ENCODE measurements at places on chromosomes 7 and 10. TPM values are rescaled to one million over a fixed set of nuclear protein-coding genes. Genes with fewer than 3 reads are reported as not detected.

DNA sequence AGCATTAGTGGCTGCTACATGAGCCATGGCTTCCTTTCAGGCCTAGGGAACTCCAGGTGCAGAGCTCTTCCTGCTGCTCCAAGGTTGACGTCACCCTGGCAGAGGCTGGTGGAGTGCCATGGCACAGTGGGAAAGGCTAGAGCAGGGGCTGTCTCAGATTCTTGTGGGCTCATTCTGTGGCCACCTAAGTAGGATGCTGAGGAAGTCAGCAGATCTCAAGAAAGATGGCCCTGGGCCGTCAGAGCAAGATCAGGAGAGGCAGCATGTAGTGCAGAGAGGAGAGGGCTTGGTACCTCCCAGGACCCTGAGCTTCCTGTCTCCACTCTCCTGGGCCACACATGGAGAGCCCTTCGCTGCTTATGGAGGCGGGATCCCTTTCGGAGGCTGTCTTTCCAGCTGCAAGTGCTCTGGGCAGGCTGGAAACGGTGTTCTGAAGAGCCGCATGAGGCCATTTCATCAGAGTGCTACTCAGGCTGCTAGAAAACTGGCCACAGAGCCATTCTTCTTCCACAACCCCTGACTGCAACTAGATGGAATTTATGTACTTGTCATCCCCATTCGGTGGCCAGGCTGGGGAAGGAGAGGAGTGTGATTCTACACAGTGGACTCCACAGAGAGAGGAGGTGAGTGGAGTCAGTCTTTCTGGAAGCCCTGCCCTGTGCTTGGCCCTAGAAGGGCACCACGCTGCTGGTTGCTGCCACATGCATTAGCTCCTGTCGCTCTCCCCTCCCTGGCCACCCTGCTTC, 304.2 kb downstream of the RPS24 start:
- DNase-seq = no peak
- H3K4me1 ChIP-seq = no peaks in the 10 kb centered on the region
- no peak overlapping the region for H3K27ac ChIP-seq
- no peak overlapping the region for H3K4me3 ChIP-seq
- H3K27me3 ChIP-seq = no peaks in the 10 kb centered on the region
- H3K36me3 ChIP-seq = no peaks in the 10 kb centered on the region

GRCh38 chr10:69010151-69010640, 21.6 kb downstream of the KIFBP start:
- no peaks in the 10 kb centered on the region for H3K4me1 ChIP-seq
- H3K4me3 ChIP-seq = no peak overlapping the region
- no peak for DNase-seq
- H3K27ac ChIP-seq = no peak overlapping the region

GRCh38 chr10:131025333-131025732, 286.2 kb downstream of the TCERG1L start:
- H3K4me3 ChIP-seq = no peak overlapping the region
- no peaks in the 10 kb centered on the region for H3K36me3 ChIP-seq
- H3K4me1 ChIP-seq = no peaks in the 10 kb centered on the region

GRCh38 chr7:29126804-29127203, 19.5 kb downstream of the CPVL start:
- H3K36me3 ChIP-seq = no peaks in the 10 kb centered on the region
- no peak overlapping the region for H3K4me3 ChIP-seq
- no peak for DNase-seq
- H3K27me3 ChIP-seq = no peaks in the 10 kb centered on the region
- no peak overlapping the region for H3K27ac ChIP-seq

DNA sequence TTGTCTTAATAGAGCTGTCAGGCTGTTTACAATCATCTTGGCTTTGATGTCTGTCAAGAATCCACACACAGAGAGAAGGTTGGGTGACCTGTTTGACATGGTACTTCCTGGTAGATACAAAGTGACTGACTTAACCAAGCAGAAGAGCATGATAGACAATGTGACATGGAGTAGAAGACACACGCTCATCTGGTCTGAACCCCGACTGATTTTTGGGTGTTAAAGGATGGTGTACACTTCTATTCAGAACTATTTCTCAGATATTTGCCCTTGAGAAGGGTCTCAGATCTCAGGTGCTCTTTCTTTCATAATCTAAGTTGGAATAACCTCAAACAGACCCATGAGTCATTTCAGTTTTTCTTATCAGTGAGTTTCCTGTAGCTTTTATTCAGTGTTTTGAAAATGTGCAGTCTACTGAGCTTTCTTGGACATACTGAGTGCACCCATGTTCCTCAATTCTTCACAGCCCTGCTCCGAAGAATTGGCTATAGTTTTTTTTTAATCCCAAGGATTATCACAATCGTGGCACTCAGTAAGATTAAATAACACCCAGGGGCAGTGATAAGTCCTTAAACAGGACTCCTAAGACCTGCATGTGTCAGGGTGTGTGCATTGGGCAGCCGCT, 46.4 kb upstream of the NXPH1 start:
- no peaks in the 10 kb centered on the region for H3K4me1 ChIP-seq
- no peak overlapping the region for H3K27ac ChIP-seq
- H3K36me3 ChIP-seq = no peaks in the 10 kb centered on the region
- H3K27me3 ChIP-seq = no peaks in the 10 kb centered on the region

GRCh38 chr7:24137338-24137737, 146.7 kb upstream of the NPY start:
- no peak overlapping the region for H3K27ac ChIP-seq
- no peaks in the 10 kb centered on the region for H3K36me3 ChIP-seq
- no peak overlapping the region for H3K4me3 ChIP-seq
- no peaks in the 10 kb centered on the region for H3K4me1 ChIP-seq

DNA sequence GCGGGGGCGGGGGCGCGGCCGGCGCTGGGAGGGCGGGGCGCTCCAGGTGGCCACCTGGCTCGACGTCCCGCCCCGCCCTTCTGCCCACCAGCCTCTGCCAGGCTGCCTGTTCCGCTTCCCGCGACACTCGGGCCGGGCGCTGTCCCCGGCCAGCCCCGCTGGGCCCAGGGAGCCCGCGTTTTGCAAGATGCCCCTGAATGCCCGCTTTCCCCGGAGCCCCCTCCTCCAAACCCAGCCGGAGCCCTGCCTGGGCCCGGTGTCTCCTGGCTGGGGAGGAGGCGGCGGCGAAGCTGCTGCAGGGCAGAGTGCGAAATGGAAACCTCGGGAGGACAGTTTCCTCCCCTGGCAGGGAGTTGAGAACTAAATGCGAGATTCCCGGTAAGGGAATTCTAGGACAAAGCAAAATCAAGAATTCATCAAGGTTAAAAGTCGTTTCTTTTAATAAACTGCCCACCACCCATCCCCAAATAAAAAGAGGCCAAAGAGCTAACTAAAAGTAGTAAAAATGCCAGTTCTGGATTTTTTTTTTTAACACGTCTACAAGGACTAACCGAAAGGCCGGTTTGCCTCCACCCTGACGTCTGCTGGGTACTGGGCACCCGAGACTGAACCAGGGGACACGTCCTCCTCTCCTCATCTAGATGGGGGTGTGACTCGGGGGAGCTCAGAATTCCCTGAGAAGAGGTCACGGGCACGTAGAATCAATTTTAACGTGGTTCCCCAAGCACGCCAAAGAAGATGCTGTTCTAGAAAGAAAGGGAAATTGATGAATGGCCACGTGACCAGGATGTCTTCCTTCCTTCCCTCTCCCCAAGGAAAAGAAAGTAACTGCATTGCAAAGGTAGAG, 200.4 kb upstream of the NFE2L3 start:
- peaks cover 32% of the 10 kb centered on the region for H3K4me1 ChIP-seq
- H3K27me3 ChIP-seq = peaks cover 8% of the 10 kb centered on the region
- peak overlapping the region; percentile 52 for H3K27ac ChIP-seq

DNA sequence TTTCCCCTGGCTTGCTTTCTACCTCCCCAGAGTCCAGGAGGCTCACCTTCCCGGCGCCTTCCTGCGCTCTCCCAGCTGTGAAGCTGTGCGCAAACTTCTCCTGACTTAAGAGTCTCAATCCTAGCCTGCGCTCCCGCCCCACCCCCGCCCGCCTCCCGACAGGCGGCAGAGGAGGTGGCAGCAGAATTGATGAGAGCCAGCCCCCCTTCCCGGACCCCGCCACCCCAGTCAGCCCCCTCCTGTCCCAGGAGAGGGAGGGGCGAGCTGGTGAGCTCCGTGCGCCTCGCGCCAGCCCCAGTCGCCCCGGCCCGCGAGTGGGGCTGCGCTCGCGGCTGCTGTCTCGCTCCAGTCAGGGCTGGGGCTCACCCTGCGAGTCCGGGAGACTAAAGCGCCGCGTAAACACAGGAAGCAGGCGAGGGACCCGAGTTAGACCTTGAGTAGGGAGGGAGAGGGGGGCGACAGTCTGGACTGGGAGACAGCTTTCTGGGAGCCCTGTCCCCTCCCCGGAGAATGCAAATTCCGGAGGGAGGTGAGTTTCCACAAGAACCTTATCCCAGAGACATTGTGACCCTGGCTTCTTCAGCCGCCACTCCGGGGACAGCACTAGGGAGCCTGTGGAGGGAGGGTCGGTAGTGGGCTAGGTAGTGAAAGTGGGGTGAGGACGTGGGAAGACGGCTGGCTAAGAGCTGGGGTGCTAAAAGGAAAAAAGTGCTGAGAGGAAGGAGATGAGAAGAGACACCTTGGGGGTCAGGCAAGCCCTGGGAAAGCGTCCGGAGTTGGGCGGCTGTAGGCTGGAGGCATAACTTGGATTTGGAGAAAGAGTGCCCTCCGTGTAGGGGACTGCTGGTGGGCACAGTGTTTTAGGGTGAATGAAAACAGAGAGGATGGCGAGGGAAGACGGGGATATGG, at the start of gene CALCR:
TSS of gene CALCR (minus strand) at position 79 of the 909 bp plus-strand sequence. CDS start 87,743 bp downstream, outside the sequence.
- peaks cover 16% of the 10 kb centered on the region for H3K27me3 ChIP-seq
- no peak within 1 kb of the TSS for H3K4me3 ChIP-seq
- DNase-seq = no peak
- H3K36me3 ChIP-seq = no peaks in the 10 kb centered on the region
- H3K4me1 ChIP-seq = no peaks in the 10 kb centered on the region

GRCh38 chr7:129671266-129671665, 59.7 kb downstream of the NRF1 start:
- no peak overlapping the region for H3K27ac ChIP-seq
- H3K36me3 ChIP-seq = peaks cover 40% of the 10 kb centered on the region
- H3K27me3 ChIP-seq = no peaks in the 10 kb centered on the region
- DNase-seq = no peak
- no peak overlapping the region for H3K4me3 ChIP-seq

GRCh38 chr7:41104631-41105030, 598.3 kb downstream of the INHBA start:
- H3K4me1 ChIP-seq = no peaks in the 10 kb centered on the region
- no peak overlapping the region for H3K4me3 ChIP-seq
- no peaks in the 10 kb centered on the region for H3K36me3 ChIP-seq
- H3K27ac ChIP-seq = no peak overlapping the region

GRCh38 chr10:70812814-70813213, 2.9 kb upstream of the SGPL1 start:
- peaks cover 13% of the 10 kb centered on the region for H3K4me1 ChIP-seq
- no peak overlapping the region for H3K4me3 ChIP-seq
- no peak overlapping the region for H3K27ac ChIP-seq
- no peaks in the 10 kb centered on the region for H3K27me3 ChIP-seq

DNA sequence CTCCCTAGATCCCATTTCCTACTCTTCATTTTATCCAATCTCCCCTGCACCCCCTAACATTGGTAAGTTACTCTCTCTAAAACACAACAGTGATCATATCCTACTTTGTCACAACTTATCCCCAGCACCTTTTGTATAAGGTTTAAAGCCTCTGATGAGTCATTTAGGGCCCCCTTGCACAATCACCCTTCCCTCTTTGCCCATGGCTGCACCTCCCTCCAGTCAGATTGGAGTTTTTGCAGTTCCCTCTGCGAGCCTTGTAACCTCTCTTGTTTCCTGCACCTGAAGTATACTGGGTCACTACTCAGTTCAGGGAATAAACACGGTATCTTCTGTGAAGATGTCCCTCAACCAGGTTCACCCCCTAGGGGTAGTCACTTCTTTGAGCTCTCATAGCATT, 55.9 kb upstream of the ADRB1 start:
- DNase-seq = no peak
- no peak overlapping the region for H3K27ac ChIP-seq
- H3K4me3 ChIP-seq = no peak overlapping the region

GRCh38 chr10:15744217-15744865, 24.6 kb upstream of the ITGA8 start:
- peak; percentile 53 for DNase-seq
- no peak overlapping the region for H3K27ac ChIP-seq
- no peak overlapping the region for H3K4me3 ChIP-seq
- H3K36me3 ChIP-seq = no peaks in the 10 kb centered on the region
- H3K4me1 ChIP-seq = no peaks in the 10 kb centered on the region

DNA sequence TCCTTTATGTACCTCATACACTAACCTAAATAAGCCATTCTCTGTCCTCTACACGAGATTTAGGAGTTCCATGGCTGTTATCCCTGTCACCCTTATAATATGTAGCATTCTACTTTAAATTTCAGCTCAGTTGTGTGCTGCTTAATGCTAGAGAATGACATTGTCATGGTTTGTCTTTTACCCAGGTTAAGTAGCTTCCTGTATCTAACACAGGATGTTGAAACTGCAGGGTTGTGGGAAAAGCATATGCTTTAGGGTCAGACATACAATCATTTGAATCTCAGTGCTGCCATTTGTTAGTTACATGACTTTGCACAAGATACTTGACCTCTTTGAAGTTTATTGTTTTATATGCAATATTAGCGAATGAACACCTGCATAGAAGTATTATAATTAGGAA, 235.1 kb upstream of the CACNA2D1 start:
- DNase-seq = no peak
- no peak overlapping the region for H3K4me3 ChIP-seq
- no peaks in the 10 kb centered on the region for H3K27me3 ChIP-seq

GRCh38 chr7:19708397-19709248, at the start of gene POLR1F:
Gene POLR1F, minus strand, starts transcription at chr7:19709037. Its CDS starts 21 bp downstream, at chr7:19709016.
- H3K27ac ChIP-seq = peak within 1 kb of the TSS; percentile 87
- H3K27me3 ChIP-seq = no peaks in the 10 kb centered on the region
- peaks cover 3% of the 10 kb centered on the region for H3K36me3 ChIP-seq
- peak; percentile 93 for DNase-seq
- H3K4me1 ChIP-seq = peaks cover 10% of the 10 kb centered on the region

DNA sequence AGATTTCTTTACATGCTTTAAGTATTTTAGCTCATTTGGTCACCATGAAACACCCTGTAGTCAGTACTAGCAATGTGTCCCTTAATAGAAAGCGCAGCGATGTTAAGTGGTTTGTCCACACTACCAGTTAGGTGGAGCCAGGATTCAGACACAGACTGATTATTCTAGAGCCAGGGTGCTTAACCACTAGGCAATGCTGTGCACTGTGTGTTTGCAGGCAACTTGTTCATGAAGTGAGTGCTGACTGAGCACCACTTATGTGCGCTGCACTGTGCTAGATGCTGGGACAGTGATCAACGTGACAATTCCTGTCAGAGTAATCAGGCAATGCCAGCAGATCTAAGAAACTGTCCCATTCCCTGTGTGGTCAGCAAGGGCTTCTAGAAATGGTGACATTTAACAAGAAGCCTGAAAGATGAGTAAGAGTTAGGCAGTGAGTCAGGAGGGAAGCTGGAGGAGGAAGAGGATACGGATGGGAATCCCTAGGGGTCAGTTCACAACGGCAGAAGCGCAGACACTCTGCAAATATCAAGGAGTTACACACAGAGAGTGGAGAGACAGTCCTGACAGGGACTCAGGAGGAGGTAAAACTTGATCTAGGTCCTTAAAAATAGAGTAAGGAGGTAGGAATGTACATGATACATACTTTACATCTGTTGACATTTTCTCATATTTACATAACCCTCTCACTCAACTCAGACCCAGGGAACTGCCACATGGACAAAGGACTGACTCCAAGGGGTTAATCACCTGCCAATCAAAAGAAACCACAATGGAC, 69.7 kb upstream of the EGR2 start:
- no peaks in the 10 kb centered on the region for H3K36me3 ChIP-seq
- no peaks in the 10 kb centered on the region for H3K4me1 ChIP-seq
- no peak overlapping the region for H3K4me3 ChIP-seq
- H3K27me3 ChIP-seq = no peaks in the 10 kb centered on the region
- no peak for DNase-seq

The LANCL2 gene
- 20.0 TPM for total RNA-seq

The FFAR4 gene
- 0.14 TPM for total RNA-seq

The LRRN3 gene
- total RNA-seq = 23.8 TPM

The CALY gene
- not detected for total RNA-seq

The NEUROD6 gene
- total RNA-seq = not detected

The HTR7 gene
- 0.14 TPM for total RNA-seq

The POU6F2 gene
- 0.05 TPM for total RNA-seq

All from thymus (tissue), 14 donors.